Pulmonary artery endothelial cell (primary cell): ENCODE measurements at places on chromosomes 4 and X. TPM values are rescaled to one million over a fixed set of nuclear protein-coding genes. Genes with fewer than 3 reads are reported as not detected.

- DNase-seq, result no peak
Measured at GRCh38 chr4:95417531-95417930, 131.2 kb downstream of the UNC5C start.

- no peak for DNase-seq
Measured at GRCh38 chrX:103571121-103571520, 14.2 kb upstream of the TCEAL4 start.

- DNase-seq, result no peak
Measured at GRCh38 chrX:51694254-51694653, 11.6 kb upstream of the CENPVL2 start.

DNA sequence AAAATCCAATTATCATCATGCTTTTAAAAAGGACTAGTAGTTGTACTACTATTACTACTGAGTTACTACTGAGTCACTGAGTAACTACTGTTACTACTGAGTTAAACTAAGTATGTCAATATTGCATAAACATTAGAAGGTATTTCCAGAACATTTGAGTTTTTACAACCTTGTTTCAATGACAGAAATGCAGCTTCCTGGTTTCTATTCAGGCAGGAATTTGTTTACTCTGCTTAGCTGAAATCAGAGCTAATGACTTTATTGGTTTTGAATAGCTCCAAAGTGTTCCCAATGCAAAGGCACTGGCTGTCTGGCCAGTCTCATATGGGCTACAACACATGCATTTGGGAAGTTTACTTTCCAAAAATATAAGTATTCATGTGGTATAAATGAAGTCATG is 12.0 kb downstream of the RPS6KA6 start:
- DNase-seq, result no peak

GRCh38 chr4:118177126-118177525 is 142.8 kb downstream of the NDST3 start:
- DNase-seq, result no peak

Gene ART3
- total RNA-seq, result 0.07 TPM in 1 of 2 replicates, not detected in the other

- no peak for DNase-seq
Measured at GRCh38 chr4:92636038-92636806, 332.5 kb downstream of the GRID2 start.

GRCh38 chr4:145840162-145840768 is 98.4 kb downstream of the ZNF827 start:
- DNase-seq, result peak; percentile 29
